ENCODE measurements at places on chromosomes 5 and 9.

- no peak for DNase-seq
Observed at GRCh38 chr9:36625006-36625615, 52.4 kb downstream of the MELK start.

- DNase-seq, result no peak
Observed at GRCh38 chr5:175885813-175886212, 14.4 kb downstream of the CPLX2 start.

GRCh38 chr5:157446412-157446935 is 13.5 kb upstream of the NIPAL4 start:
- no peak for DNase-seq

DNA sequence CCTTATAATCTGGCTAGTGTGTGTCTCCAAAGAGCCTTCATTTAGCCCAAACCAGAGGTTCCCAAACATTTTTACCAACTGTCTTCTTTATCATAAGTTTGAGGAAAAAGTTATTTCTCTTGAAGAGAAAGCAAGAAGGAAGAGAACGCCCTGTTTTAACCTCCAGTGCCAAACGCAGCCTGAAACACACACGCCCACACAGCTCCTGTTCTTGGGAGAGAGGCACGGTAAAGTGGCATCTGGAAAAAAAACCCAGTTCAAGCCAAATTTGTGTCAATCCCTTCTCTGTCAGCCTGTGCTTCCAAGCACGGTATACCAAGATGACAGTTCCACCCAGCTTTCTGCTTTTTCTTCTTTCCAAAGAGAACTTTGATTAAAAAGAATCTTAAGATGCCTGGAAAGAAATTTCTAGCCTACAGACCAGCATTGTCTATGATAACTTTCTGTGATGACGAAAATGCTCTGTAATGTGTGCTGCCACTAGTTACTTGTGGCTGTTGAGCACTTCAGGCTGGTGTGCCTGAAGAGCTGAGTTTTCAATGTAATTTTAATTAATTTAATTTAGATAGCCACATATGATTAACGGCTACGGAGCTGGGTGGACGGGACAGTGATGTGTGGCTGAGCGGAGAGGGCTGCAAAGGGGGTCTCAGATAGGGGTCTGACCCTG is 62.3 kb downstream of the ACER2 start:
- DNase-seq, result no peak

- peak; percentile 28 for DNase-seq
Observed at GRCh38 chr5:16934123-16934522, 2.0 kb downstream of the MYO10 start.

GRCh38 chr5:74595143-74595925 is 45.2 kb downstream of the ENC1 start:
- no peak for DNase-seq

DNA sequence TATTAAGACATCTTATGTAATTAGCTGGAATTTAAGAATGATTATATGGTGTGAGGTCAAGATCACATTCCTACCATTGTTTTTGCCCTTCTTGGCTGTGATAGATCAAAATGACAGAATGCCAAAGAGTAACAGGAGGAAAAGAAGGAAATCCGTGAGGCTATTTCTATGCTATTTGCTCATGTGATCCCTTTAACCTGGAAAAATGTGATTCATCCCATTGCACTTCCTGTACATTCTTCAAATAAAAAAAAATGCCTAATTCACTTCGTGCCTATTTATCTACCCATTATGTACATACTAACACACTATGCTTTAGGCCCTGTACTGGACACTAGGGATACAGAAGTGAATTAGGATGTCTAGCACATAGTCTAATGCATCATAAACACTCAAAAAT is 154.1 kb upstream of the PAPPA start:
- no peak for DNase-seq
